GM12878 (cell line): ENCODE measurements at places on chromosomes 6 and 20. TPM values are rescaled to one million over a fixed set of nuclear protein-coding genes. Genes with fewer than 3 reads are reported as not detected.

DNA sequence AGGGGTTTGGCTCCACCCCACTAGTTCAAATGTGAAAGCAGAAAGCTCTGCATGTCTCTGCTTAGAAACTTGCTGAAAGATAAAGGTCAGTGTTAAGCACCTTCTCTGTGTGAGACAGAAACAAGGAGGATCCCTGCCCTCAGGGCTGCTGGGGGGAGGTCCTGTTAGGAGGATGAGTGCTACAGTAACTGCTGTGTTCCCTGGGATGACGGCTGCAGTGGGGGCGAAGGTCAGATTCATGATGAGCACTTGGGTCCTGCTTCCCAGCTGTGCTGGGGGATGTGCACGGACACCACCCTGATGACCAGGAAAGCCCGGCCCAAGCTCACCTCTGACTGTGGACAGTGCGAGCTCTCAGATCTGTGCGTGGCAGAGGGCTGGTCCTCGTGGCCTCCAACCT is 252.6 kb downstream of the DLL1 start:
- no peak for DNase-seq

- no peak for DNase-seq
Measured at GRCh38 chr20:39775110-39775509, 813.0 kb downstream of the DHX35 start.

- no peak for DNase-seq
Measured at GRCh38 chr20:23656372-23656771, 18.6 kb upstream of the CST3 start.

DNA sequence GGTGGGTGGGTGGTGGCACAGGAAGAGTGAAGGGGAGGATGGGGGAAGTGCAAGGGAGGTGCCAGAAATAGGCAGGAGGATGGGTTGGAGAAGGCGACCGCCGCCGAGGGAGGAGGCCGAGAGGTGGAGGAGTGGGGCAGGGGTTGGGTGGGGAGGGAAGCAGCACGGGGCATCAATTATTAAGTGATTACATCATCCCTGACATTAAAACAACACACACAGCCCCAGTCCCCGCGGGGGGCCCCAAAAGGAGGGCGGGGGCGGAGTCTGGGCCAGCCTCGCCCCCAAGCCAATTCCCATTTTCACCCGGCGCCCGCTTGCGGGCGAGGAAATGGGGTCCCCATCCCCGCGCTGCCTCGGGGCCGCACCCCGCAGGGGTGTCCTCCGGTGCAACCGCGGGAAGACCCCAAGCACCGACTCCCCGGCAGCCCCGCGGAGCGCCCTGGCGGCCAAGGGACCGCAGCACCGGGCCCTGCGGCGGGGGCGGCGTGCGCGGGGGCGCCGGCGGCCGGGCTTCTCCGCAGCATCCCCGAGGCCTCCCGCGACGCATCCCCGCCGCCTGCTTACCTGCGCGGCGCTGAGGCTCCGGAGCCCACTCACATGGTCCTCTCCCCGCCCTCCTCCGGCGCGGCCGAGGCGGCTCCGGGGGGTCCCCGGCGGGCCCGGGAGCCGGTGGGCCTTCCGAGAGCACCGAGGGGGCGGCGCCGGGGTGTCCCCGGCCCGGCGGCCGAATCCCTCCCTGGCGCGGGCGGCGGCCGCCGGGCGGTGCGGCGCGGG is 663 bp downstream of the FYN start:
- no peak for DNase-seq

- DNase-seq: no peak
Measured at GRCh38 chr6:134122775-134123174, 70.4 kb upstream of the SLC2A12 start.

DNA sequence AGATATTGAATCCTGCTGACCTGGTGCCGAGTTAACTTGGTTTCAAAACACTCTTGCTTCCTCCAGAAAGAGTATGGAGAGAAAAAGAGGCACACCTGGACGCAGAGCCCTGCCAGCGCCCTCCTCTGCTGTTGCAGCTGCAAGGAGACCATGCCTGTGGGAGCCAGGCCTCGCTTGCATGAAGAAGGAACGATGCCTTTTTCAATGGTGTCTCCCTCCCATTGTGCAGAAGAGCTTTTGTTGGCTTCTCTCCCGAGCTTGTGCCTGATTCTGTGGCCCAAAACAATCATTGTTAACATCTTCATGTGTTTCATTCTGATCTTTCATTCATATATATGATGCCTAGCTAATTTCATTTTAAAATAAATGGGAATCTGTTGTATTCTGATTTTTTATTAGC is 98.1 kb downstream of the FAM120B start:
- DNase-seq: no peak

DNA sequence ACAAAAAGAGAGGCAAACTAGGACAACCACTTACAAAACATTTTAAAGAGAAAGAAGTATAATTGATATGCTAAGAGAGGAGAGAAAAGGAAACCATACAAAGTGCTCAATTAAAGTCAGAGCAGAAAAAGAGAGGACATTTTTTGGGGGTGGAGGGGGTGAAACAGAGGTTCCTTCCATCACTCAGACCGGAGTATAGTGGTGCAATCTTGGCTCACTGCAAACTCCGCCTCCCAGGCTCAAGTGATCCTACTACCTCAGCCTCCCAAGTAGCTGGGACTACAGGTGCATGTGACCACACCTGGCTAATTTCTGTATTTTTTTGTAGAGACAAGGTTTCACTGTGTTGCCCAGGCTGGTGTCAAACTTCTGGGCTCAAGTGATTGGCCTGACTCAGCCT is 9.4 kb downstream of the WASF1 start:
- DNase-seq: no peak

DNA sequence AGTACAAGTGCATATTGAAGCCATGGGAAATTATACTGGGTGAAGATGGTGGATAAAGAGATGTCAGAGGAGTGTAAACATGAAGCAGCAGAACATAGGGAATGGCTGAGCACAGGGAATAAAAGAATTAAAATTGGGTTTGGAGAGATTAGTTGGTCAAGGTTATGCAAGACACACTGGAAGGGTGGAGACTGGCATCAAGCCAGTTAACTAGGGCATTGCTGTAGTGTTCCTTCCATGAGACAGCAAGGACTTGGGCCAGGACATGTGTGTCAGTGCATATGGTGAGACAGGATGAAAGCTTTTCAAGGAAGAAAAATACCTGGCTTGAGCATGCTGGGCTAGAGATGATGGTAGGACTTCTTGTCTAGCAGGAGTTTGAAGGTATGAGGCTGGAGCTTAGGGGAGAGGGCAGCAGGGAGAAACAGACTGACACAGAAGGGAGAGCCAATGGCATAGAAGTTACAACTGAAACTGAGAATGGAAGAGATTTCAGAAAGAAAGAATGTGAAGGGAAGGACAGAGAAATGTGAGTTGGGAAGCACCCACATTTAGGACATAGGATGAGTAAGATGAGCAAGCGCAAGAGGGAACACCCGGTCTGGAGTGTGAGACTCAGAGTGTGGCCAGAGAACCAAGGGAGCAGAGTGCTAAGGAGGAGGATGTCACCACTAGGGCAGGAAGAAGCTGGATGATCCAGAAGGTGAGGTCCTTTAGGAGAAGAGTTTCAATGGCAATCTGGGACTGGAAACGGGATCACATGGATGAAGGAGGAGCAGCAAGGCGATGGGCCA is 14.5 kb upstream of the TMEM170B start:
- no peak for DNase-seq

DNA sequence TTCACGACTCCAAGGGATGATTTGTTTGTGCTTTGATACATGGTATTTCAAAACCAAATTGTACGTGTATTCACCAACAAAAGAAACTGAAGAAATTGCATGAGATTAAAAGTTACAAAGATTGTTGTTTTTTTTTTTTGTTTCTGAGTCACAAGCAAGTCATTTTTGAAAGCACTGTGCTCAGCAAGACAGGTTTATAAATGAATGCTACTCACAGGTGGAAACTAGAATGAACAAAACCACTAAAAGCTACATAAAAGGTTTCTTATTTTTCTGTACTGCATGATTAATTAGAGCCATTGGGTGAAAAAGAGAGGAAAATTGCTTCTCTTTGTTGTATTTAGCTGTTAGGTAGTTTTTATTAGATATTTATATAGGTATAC is 90.2 kb upstream of the RIPOR2 start:
- no peak for DNase-seq

DNA sequence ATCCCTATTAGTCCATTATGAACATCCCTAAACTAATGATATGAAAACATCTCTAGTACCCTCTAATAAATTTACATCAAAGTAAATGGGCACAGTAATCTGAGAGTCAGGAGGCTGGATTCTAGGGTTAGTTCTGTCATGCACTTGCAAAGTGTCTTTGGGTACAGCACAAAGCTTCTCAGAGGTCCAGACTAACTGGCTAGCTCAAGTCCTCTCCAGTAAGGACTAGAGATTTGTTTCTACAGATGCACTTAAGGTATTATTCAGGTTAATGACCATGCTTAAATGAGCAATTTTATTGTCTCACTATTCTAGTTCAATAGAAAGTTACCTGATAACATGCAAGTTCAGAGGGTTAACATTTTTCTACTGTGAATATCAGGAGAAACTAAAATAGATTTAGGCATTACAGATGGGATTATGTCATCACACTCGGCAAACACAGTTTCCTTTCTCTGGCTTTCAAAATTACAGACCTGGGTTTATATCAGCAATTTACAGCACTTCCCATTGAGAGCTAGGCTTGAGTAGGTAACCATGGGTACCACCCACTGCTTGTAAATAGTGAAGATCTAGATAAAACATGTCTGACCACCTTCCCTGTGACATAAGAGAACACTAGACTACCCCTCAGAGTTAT is 402.9 kb upstream of the RUNX2 start:
- peak; percentile 13 for DNase-seq

- DNase-seq: no peak
Measured at GRCh38 chr6:27096834-27097511, 150.5 kb upstream of the PRSS16 start.

- no peak for DNase-seq
Measured at GRCh38 chr20:26207237-26207966, 510.7 kb upstream of the ZNF337 start.

- no peak for DNase-seq
Measured at GRCh38 chr6:155853011-155853410, 397.4 kb upstream of the NOX3 start.

DNA sequence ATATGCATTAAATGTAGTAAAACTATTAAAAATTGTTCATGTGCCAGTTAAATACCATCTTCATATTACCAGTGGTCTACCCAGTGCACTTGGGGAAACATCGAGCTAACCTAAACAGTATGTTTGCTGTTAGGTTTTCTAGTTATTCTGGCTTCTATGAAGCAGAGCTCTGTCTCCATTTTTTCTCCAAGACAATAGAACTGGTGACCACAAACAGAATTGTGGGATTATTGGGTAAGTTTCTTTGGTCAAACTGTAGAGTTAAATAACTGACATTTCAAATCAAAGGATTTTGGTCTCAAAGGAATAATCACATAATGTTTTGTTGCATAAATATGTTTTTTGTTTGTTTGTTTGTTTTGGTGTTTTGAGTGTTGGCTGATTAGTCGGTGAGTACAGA is 40.5 kb upstream of the EDN3 start:
- DNase-seq: no peak

DNA sequence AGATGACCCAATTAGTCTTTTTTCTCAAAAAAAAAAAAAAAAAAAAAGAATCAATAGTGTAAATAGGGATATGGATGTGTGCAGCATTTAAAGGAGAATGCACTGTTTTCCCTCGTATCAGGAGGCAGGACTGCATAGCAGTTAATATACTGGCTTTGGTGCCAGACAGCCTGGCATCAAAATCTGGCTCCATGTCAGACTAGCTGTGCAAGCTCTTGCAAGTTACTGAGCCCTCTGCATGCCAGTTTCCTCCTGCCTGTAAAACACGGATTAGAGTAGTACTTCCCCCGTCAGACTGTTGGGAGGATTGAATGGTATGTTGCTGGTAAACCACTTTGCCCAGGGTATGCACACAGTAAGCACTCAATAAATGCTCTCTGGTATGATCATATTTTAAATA is 594.2 kb upstream of the CHD6 start:
- DNase-seq: no peak

- no peak for DNase-seq
Measured at GRCh38 chr6:45382391-45382790, 4.7 kb upstream of the SUPT3H start.

DNA sequence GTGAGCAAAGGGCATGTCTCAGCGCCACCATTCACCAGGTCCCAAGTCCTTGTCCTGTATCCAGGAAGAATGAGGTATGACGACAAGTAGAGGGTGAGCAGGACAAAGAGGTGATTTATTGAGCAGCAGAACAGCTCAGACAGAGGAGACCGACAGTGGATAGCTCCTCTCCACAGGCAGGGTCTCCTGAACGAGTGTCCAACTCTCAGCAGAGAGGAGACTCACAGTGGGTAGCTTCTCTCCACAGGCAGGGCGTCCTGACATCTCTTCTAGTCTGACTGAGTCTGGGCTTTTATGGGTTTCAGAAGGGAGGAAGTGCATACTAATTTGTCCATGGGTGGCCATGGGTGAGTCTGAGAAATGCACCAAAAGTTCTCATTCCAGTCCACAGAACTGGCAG is 204.7 kb downstream of the ANKRD60 start:
- no peak for DNase-seq

DNA sequence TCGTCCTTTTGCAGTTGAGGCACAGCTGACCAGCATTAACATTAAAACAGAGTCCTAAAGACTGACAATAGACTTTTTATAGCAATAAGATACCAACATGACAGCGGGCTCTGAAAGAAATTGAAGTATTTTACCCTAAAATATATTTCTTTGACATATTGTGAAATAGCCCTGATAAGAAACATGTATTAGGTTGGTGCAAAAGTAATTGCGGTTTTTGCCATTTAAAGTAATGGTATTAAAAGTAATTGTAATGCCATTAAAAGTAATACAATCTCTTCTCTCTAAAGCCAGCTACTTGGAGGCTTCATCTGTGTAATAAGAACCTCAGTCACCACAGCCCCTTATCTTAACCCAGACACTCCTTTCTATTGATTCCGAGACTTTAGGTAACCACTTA is 394.6 kb downstream of the PREX1 start:
- no peak for DNase-seq

GRCh38 chr6:21404577-21404976 is 189.0 kb upstream of the SOX4 start:
- no peak for DNase-seq

DNA sequence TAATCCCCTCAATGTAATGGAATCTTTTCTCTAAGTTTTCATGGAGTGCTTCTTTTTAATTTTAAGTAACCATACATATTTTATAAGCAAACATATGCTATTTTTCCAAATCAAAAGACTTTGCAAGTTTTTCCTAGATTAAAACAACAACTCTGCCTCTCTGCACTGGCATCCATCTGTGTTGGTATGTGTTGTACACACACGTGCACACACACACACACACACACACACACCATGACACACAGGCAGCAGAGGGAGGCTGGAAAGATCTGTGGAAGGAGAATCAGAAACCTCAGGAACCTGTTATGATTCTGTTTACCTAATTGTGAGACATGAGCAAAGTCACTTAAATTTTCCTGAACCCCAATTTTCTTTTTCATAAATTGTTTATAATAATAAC is 295.0 kb upstream of the PRDM1 start:
- DNase-seq: no peak

RBBP8NL gene
- polyA plus RNA-seq: not detected in 2 replicates

PSMB8 gene
- polyA plus RNA-seq: 534 and 538 TPM in 2 replicates

MOCS1 gene
- 0.10 and 0.48 TPM in 2 replicates for polyA plus RNA-seq

MCM9 gene
- 15.8 and 17.7 TPM in 2 replicates for polyA plus RNA-seq

TREM2 gene
- polyA plus RNA-seq: not detected in 2 replicates

MUC22 gene
- not detected in 2 replicates for polyA plus RNA-seq

VSX1 gene
- polyA plus RNA-seq: not detected in 2 replicates
